ENCODE measurements at places on chromosomes 5 and 9.

DNA sequence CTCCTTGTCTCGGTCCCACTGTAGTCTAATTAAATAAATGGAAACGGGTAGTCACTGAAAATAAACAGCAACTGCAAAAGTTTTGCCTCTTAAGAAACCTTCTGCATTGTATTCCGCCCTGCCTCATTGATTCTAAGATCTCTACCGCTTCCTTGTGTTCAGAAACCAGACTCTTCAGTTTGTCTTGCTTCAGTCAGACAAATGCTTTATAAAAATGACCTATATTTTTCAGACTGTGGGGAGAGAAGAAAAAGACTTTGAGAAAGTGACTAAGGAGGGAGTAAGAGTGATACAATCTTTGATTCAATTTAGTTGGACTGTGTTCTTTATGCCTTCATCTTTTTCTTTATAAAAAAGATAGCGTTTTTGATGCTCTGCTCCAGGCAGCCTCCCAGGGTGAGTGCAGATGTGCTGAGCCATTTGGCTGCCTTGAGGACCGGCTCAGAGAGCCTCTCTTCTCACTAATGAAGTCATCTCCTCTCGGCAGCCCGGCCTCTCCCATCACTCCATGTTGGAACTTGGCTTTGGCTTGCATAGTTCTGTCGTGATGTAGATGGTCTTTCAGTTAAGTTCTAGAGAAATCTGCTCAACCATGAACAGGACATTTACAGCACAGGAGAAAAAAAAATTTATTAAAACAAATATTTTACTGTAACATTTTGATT is 4.0 kb upstream of the VCAN start:
- DNase-seq, result no peak

- no peak for DNase-seq
These were observed 175.8 kb downstream of the ADAMTS6 start for GRCh38 chr5:65305913-65306312.

DNA sequence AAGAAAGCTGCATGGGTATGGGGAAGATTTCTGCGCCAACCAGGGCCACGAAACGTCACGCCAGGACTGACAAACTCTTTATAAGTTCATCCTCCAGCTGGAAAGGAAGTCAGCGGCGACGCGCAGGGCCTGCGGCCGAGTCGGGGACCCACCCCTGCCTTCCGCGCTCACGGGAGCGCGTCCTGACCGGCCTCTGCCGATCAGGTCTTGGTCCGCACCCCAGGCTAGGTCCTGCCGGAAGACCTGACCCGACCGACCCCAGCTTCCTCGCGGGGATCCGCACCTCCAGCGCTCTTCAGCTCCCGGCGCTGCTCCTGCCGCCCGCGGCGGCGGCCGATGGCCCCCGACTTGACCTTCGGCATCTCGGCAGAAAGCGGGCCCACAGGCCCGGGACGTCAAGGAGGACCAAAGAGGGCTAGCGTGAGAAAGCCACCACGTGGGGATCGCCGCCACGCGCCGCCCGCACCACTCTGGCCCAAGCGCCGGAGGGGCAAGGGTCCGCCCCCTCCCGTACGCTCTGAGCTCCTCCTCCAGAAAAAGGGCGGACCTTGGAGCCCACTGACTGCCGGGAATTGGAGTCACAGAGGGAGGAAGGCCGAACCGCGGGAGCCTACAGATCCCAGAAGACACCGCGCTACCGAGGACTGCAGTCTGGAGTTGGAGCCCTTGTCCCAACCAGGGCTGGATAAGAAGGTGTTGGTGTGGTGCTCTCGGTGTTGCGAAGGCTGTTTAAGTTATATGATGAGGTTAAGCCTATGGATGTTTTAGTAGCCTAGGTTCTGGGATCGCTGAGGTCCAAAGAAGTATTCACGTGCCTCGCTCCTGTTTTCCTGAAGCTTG is at the start of gene DIMT1:
Gene DIMT1 (minus strand): TSS at position 495 of the 840 bp plus-strand sequence. CDS start 133 bp downstream, at position 362.
- peak; percentile 92 for DNase-seq

- no peak for DNase-seq
These were observed 259.3 kb downstream of the FANCC start for GRCh38 chr9:95058121-95058785.

- DNase-seq, result no peak
These were observed 102.9 kb downstream of the LIFR start for GRCh38 chr5:38453506-38453905.

DNA sequence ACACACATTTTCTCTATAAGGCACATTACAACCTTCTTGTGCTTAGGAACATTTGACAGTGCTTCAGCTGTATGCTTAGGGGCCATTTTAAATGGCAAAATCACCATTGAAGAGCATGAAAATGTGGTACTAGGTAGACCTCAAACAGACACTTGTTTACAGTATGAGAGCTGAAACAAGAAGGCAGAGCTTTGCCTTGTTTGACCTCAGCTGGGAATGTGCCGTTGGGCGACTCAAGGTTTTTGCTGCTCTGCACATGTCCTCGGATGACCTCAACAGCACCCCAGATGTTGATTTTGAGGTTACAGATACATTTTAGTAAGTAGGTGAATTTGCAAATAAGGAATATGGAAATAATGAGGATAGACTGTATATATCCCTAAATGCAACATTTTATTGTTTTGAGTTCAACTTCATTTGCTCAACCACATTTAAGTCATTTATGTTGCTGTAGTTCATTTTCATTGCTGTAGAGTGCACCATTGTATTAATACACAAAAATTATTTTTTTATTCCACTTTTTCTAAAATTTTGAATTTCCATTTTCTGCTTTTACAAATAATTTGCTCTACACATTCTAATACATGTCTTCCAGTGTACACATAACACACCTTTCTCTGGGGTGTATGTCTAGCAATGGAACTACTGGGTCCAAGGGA is 206.8 kb downstream of the NR3C1 start:
- DNase-seq, result no peak

- no peak for DNase-seq
These were observed 62.1 kb upstream of the FANCC start for GRCh38 chr9:95379630-95380029.

- no peak for DNase-seq
These were observed 57.1 kb upstream of the ANKH start for GRCh38 chr5:14928661-14929060.

All from Panc1 (cell line).